Epithelial cell of umbilical artery (primary cell): ENCODE measurements at places on chromosomes 1 and 21. TPM values are rescaled to one million over a fixed set of nuclear protein-coding genes. Genes with fewer than 3 reads are reported as not detected.

FLG2 gene
- total RNA-seq, result under 0.01 TPM in 1 of 2 replicates, not detected in the other

CCDC190 gene
- 2.9 and 4.3 TPM in 2 replicates for total RNA-seq

HLX gene
- 9.7 and 11.7 TPM in 2 replicates for total RNA-seq

LRRC8B gene
- 3.9 and 14.9 TPM in 2 replicates for total RNA-seq

RGS16 gene
- under 0.01 TPM in 1 of 2 replicates, not detected in the other for total RNA-seq

UTS2 gene
- total RNA-seq, result under 0.01 TPM in 1 of 2 replicates, not detected in the other

FABP3 gene
- 1.3 and 9.0 TPM in 2 replicates for total RNA-seq

RHEX gene
- total RNA-seq, result not detected in 2 replicates
